ENCODE measurements at places on chromosomes 12 and 14.

- DNase-seq, result peak; percentile 80
These were observed 14.3 kb upstream of the ZFP36L1 start for GRCh38 chr14:68807148-68807600.

DNA sequence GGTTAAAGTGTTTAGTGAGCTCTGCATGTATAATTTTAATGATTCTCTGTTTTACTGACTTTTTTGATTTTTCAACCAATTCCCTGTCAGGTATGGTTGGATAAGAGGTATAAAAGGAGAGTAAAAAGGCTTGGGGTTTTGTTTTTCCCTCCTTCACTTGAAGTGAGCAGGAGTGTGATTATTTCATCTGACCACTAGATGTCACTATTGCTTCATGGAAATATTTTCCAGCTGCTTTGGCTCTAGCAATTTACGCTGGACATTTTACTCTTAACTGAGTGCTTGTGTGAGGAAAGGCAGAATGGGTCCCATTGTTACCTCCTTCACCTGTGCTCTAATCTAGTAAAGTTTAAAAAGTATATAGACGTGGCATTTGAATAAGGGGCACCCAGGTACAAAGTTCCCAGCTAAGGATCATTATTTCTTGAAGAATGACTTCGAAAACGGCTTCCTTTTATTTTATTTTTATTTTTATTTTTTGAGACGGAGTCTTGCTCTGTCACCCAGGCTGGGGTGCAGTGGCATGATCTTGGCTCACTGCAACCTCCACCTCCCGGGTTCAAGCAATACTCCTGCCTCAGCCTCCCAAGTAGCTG lies 66.5 kb downstream of the TBC1D30 start:
- peak; percentile 77 for DNase-seq

- DNase-seq, result no peak
These were observed 10.9 kb upstream of the SERPINA9 start for GRCh38 chr14:94486883-94487282.

DNA sequence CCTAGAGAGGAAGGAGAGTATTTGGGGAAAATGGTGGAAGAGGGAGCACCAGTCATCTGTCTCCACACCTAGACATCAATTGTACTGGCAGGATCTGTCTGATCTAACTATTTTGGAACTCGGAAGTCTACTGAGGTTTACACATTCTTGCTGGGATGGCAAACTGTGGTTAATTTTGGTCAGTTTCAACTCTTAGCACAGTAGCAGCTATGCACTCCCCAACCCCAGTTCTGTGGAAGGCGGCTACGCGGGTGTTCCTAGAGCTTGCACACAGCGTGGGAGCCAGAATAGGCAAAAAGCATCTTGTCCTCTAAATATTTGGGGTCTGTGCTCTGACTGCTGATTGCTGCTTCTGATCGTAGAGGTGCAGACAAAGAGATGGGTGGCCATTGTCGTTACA lies 33.8 kb downstream of the TECPR2 start:
- no peak for DNase-seq

GRCh38 chr12:90979951-90980350 lies 24.8 kb downstream of the EPYC start:
- DNase-seq, result no peak

DNA sequence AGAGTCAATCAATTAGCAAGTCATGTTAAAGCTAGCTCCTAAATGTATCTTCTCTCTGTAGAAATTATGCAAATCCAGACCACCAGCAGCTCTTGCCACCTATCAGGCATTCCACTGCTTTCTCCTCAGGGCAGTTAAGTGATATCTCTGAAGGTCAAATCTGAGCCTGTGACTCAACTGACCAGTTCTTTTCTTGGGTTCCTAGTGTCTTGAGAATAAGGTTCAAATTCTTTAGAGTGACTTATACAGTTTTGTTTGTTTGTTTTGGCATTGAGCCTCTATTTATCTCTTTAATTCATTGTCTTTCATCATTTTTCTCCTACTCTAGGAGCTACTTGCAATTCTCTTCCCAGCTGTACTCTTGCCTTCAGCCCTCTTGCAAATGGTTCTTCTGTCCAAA lies 2.5 kb upstream of the LRIG3 start:
- DNase-seq, result peak; percentile 22

Measured in lung microvascular endothelial cell (primary cell).